Endodermal cell (in vitro differentiated cells): ENCODE measurements at places on chromosomes 12 and 14.

GRCh38 chr12:94309373-94309772, 150.3 kb downstream of the CEP83 start:
- DNase-seq = no peak

- no peak for DNase-seq
These were observed 277.1 kb downstream of the FOXG1 start for GRCh38 chr14:29043737-29044136.

DNA sequence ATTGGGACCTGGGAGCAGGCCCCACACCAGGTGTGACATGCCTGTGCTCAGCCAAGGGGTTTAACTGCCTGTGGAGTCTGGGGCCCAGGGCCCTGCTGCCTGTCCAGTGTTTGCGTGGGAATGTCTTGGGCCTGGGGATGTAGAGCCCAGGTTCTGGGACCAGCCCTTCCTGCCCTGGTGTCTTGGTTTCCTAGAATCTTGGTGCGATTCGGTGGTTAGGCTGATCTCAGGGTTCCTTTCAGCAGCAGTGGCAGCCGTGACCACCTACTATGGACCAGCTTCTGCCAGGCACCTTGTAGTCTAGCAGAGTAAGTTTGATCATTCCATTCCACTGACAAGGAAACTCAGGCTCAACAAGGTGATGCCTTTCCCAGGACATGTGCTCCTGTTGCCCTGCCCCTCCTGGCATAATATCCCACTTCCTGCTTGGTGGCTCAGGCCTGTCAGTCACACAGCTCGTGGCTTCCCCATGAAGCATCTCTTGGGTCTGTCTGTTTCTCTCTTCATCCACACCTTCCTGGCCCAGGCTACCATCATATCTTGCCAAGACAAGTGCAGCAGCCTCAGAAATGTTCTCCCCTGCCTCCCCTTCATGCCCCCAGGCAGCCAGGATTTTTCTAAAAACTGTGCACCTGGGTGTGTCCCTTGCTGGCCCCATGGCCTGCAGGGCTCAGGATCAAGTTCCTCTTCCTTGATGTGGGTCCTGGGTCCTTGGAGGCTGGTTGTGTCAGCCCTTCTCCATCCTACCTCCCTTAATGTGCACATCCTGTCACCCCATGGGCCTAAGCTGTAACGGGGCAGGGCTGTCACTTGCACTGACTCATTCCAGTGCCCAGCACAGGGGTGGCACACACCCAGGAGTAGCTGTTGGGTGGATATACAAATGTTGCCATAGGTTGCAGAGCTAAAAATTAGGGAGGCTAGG, 101.6 kb downstream of the SLC25A47 start:
- no peak for DNase-seq

GRCh38 chr12:107011519-107011918, 24.6 kb upstream of the MTERF2 start:
- no peak for DNase-seq

DNA sequence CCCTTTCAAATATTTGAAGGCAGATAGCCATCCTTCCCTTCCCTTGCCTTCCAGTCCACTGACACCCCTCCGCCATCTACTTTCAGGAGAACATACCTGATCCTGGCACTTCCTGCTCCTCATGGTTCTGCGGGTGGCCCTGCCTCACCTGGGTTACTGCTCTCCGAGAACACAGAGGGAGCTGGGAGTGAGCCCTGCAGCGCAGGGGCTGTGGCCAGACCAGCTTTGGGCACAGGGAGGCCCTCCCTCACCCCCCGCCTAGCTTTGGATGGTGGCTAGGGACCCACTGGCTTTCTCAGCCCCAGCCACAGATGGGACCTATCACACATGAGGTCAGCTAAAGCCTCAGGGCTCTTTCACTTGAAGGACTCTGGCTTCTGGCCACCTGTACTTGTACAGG, 12.4 kb downstream of the IQSEC3 start:
- peak; percentile 43 for DNase-seq

DNA sequence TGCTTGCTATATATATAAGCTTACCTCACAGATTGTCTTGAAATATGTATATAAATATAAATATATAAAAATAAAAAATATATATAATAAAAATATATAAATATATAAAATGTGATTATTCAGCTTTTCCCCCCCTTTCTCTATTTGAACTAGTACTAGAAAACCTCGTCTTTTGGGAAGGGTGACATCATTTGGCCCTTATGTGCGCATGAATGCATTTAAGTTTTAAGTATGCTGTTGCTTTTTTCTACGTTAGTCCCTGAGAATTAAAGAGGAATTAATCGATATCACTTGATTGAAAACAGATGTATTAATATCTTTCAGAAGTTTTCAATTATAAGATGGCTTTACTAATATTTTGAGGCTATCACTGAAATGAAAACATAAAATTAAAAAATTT, 69.9 kb downstream of the RAD51B start:
- DNase-seq = no peak

DNA sequence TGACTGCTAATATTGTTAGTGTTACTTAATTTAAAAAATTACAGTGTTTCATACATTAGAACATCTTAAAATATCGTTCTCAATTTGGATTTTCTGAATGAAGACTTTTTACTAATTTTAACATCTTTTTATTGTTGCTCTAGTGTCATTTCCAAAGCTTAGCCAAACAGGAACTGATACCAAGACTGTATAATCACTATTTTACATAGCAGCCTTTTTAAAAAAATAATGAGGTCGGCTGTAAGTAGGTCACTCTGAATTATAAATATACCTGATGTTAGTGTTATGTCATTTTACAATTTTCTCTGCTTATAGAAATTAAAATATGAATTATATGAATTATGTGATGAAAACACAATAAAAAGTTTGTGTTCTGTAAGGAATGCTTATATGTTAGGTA, 321.5 kb downstream of the TMEM117 start:
- DNase-seq = no peak

- peak; percentile 66 for DNase-seq
These were observed 92.1 kb upstream of the FZD10 start for GRCh38 chr12:130070126-130070611.

DNA sequence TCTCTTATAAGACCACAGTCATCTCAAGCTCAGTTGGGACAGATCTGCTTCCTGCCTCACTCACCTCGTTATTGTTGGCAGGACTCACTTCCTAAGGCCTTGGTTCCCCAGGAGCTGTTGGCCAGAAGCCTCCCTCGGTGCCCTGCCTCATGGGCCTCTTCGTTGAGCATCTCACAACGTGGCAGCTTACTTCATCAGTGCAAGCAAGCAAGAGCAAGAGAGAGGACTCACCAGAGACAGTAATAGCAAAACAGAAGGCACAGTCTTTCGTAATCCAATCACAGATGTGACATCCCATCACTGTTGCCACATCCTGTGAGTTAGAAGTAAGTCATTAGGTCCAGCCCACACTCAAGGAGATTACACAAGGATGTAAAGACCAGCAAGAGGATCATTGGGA, 5.1 kb upstream of the NUMB start:
- DNase-seq = peak; percentile 26

- DNase-seq = no peak
These were observed 47.2 kb downstream of the DRAM1 start for GRCh38 chr12:101924618-101925017.

DNA sequence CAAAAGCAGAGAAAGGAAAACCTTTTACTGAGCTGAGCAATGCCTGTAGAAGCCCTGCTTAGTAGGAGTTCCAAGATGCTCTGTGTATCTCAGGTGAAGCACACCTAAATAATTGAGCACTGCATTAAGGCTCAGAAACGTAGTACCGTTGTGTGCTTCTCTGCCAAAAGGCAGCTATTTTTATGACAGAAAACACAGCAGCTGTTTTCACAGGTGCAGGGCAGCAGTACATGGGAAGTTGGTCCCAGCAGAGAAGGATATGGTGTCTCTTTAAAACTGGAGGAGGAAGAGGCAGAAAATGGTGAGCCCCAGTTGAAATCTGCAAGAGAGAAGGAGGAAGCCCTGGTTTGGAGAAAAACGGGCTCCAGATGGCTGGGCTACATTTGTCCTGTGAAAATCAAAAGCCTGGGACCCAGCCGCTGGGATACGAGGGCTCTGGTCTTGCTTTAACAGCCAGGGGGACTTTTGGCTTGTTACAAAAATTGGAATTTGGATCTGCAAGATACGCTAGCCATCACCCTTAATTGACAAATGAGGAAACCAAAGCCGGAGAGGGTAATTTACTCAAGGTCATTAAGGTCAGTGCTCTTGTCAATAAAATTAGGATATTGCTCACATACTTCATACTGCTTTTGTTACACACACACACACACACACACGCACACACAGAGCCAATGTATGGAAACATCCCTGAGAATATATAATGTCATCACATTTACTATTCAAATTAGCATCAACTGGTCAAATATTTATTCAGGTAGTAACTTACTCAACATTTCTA, 27.3 kb downstream of the SPRING1 start:
- no peak for DNase-seq

DNA sequence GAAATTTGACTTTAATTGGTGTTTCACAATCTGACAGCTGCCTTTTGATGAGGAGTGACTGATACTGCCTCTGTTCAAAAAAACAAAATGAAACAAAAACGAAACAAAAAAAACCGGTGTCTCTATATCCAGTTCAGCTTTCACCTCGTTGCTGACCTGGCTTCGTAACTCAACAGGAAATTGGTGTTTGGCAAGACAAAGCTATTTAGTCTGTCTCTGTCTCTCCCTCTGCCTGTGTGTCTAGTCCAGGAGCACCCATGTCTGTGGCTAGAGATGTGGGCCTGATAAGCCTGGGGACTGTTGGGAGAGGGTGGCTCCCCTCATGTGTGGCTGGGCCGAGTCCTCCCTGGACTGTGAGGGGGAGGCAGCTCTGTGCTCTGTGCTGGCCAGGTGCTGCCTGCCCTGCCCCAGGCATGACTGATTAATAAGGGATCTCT, 11.3 kb downstream of the CACNA1C start:
- no peak for DNase-seq

DNA sequence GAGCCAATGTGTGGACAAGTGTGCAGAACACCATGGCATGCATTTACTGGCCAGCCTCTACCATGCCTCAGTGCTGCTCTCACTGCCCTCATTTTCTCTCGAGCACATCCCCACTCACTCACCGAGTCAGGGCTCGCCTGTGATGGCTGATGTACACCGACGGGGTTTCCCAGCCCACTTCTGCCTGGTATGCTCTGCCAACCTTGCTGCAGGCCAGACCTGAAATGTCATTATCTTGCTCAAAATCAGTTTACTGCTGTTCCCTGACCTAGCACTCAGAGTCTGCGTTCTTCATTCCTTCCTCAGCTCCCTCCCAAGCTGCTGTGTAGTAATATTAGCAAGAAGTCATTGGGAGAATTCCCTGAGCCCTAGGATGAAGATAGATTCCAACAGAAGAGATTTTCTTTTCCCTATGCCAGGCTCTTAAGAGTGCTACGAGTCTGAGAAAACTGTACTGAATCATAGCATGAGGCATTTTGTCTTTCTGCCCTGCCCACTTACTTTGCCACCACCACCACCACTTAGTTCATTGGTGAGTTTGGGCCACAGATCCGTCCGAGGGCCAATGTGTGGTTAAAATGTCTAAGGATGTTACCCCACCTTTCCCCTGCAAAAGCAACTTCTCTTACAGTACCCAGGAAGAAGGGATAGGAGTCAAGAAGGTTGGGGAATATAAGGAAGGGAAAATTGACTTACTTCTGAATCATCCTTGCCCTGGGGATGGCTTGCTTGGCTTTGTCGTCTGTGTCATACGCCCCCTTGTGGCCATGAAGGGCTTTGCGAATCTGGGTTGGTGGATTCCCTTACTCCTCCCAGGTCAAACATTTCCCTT, 51.0 kb downstream of the BMAL2 start:
- peak; percentile 97 for DNase-seq

DNA sequence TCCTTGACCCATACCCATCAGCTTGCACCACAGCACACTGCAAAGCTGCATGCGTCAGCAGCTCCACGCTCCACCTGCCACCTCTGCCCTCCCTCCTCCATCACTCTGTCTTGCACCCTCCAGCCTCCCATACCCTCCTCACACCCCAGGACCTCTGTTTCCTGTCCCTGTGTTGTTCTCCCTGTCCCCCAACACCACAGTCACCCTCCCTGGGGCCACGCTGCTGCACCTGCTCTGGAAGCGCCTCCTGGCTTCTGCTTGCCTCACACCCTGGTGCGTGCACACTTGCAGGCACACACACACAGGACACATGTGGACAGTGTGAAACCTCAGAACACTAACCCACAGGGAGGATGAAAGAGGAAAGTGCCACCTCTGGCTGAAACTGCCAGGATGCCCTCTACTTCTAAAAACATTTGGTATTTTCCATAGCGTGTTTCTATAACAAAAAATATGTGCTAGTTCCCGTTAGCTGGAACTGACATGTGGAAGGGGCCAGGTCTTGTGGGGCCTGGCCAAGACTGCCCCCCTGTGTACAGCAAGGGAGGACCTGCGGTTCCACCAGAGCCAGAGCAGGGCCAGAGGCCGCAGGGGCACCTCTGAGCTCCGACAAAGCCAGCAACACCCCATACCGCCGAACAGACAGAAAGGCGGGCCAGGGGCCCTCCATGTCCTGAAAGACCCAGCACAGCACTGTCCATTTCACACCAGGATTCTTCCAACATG, 10.0 kb downstream of the BRF1 start:
- DNase-seq = no peak

DNA sequence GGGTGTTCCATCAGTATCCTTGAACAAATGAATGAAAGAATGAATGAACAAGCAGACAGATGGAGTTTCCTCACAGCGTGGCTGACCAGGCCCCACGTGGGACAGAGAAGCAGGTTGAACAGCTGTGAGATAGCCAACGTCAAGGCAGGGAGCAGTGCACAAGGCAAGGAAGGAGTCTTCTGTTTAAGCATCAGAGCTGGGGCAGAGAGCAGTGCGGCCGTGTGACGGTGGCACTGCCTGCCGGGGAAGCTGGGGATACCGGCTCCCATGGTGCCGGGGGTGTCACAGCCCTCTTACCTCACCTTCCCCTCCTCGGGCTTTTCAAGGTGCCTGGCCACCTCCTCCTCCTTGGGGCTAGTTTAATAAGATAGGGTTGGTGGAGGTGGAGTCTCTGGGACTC, 73.2 kb upstream of the GPATCH2L start:
- no peak for DNase-seq

- DNase-seq = no peak
These were observed 12.9 kb upstream of the TMEM263 start for GRCh38 chr12:106942775-106943174.

GRCh38 chr14:92494512-92494911, 19.1 kb upstream of the RIN3 start:
- no peak for DNase-seq

- peak; percentile 75 for DNase-seq
These were observed 117.2 kb downstream of the PPM1H start for GRCh38 chr12:62817556-62818271.

GRCh38 chr12:90908465-90908864, 46.5 kb downstream of the CCER1 start:
- DNase-seq = no peak

DNA sequence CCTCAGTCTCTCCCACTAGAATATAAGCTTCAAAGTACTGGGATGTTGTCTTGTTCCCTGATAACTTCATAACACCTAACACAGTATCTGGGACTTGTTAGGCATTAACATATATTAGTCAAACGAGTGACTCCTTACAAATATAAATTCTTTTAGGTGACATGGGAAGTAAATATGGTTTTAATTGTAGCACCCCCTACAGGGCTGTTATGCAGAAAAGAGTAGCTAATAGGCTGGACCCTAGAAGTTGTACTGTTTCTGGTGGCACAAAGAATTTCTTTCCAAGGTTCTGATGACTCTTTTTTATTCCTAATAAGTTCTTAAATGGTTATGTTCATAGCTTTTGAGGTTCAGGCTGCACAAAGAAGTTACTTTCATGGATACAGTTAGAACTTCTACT, 29.8 kb downstream of the GPATCH2L start:
- no peak for DNase-seq
